ENCODE measurements at places on chromosomes 2 and 18.

DNA sequence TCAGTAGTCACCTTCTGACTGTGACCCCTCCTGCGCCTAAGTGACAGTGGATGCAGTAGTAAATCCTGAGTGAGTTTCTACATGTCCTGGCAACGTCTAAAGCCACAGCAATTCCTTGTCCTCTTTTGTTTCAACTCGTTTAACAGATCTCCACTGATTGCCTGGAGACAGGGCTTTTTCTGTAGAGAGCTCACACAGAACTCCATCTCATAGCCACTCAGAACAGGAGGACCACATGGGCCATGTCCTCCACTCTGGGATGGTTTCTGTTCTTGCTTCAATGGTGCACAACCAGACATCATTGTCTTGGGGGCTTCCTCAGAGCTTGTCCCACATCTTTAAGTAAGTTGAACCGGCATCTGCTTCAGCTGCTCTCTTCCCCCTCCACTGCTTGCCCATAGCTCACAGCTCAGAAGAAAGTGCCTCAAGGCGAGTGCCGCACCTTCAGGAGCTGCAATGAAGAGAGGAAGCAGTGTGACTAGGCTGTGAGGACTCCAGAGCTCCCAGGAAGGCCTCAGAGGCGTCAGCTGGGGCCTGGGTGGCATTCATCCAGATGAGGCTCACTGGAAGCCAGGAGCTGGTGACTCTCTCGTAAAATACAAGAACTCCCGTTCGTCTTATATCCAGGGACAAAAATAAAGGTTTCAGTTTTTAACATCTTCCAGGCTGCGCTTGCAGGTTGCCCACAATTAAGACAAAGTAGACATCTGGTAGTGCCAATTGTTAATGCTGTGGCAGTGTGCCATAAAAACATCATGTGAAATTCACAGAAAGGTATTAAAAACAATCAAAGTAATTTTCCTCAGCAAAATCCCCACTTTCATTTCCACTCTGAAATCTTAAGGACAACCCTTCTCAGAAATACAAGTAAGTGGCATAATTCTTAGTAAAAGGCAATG lies 37.3 kb downstream of the ST3GAL5 start:
- DNase-seq, result no peak

GRCh38 chr2:23836971-23837565 lies 89.9 kb downstream of the ATAD2B start:
- DNase-seq, result no peak

DNA sequence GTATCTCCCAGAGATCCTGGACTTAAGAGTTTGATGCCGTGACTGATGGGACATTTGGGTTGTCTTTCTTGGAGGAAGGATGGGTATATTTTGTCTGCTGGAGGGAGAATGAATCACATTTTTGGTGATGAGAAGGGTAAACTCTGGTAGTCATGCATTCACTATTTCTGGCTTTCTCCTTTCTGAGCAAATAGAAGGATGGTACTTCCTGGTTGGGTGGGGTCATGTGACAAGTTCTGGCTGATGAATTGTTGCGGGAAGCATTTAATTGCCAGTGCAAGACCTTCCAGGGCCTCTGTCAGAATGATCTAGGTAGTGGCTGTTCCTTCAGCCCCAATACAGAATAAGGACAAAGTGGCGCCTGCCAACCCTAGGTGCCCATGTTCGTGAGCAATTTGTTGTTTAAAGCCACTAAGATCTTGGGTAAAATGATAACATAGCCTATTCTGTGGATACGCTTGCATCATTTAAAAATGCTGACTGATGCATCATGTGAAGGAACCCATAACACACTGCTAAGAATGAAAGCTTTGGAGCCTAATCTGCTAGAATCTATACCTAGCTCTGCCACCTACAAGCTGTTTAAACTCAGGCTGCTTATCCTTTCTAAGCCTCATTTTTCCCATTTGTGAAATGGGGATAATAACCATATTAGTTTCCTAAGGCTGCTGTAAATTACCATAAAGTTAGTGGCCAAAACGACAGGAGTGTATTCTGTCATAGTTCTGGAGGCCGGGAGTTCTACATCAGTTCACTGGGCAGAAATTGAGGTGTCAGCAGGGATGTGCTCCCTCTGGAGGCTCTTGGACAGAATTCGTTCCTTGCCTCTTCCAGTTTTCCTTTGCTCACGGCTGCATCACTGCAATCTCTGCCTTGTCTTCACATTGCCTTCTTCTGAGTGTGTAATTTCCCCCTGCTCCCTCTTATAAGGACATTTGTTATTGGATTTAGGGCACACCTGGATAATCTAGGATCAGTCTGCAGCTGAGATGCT lies 281.3 kb downstream of the AGPS start:
- DNase-seq, result no peak

DNA sequence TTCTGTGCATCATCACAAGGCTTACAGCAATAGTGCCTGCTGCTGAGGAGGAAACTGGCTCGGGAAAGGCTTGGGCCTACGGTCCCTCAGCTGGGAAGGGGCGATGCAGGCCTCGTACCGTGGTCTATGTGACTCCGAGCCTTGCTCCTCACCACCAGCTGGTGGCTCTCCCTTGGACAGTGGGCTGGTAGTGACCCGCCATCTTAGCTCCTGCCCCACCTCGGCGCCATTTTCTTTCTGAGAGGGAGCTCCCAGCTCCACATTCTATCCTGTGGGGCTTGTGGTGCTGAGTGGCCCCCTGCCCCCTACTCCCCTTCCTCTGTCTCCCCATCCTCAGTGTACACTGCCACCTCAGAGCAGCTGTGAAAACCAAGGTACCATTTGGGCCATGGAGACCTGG lies 255.7 kb downstream of the KLHL29 start:
- no peak for DNase-seq

DNA sequence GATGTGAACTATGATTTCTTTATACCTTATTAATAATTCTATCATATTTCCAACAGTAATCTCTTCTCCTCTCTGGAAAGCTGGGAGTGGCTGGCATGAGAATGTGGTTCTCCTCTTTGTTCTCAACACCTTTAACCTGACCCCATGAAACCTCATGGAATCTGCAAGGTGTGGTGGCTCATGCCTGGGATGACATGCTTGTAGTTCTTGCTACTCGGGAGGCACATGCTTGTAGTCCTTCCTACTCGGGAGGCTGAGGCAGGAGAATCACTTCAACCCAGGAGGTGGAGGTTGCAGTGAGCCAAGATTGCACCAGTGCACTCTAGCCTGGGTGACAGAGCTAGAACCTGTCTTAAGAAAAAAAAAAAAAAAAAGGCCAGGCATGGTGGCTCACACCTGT lies 10.8 kb upstream of the CDCA7 start:
- DNase-seq, result no peak

GRCh38 chr2:160261732-160262131 lies 61.7 kb upstream of the ITGB6 start:
- no peak for DNase-seq

- no peak for DNase-seq
Observed at GRCh38 chr2:14909795-14910194, 277.3 kb downstream of the LRATD1 start.

DNA sequence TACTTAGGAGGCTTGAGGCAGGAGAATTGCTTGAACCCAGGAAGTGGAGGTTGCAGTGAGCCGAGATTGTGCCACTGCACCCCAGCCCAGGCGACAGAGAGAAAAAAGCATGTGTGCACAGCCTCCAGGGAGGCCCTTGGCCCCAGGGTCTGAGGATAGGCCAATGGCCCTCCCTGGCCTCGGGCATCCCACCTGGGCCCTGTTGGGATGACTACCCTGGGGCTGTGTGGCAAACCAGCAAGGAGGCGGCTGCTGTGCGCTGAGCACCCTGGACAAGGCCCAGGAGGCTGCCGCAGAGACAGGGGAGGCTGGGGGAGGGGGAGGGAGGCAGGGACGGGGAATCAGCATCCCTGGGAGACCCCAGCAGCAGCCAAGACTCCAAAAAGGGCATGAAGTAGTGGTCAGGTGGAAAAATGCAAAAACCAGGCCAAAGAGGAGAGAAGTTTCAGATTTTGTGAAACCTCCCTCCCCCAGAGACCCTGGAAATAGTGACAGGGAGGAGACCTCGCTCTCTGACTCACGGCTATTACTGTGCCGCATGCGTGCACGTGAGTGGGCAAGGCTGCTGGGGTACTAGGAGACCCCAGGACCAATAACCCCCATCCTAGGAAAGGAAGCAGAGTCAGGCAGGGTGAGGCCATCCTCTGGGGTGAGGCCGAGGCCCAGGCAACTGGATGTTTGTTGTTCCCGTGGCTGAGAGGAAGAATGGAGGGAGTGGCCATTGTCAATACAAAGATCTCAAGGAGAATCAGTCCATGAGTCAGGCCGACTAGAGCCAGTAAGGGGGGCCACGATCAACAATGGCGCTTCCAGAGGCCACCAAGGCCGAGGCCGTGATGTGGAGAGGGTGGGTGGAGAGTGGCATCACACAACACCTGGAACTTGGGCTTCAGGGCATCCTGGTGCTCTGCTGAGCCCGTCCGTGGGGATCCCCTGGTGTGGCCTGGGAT lies 16.0 kb upstream of the B3GNT7 start:
- DNase-seq, result no peak

DNA sequence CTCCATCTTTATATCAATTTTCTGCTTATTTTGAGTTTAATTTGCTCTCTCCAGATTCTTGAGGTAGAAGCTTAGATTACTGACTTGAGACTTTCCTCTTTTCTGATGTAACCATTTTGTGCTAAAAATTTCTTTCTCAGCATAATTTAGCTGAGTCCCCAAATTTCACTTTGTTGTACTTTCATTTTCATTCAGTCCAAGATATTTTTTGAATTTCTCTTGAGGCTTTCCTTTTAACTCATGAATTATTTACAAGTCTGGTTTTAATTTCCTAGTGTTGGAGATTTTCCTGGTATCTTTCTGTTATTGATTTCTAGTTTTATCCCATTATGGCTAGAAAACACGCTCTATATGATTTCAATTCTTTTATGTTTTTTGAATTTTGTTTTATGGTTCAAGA lies 144.7 kb upstream of the PGAP1 start:
- no peak for DNase-seq

DNA sequence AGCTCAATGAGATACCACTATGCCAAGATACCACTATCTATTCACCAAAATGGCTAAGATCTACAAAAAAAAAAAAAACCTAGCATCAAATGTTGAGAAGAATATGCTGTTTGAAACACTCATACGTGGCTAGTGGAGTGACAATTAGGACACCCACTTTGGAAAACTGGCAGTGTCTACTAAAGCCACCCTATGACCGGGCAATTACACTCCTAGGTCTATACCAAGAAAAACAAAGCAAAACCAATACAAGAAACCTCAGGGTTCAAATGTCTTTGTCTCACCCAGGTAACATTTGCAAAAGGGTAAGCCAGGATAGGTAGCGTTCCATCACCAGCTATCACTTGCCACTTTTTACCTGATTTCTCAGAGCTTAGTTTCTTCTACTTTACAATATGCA lies 123.6 kb upstream of the CAB39 start:
- DNase-seq, result no peak

Data from Calu3 (cell line).